ENCODE measurements at places on chromosomes 6 and 20.

DNA sequence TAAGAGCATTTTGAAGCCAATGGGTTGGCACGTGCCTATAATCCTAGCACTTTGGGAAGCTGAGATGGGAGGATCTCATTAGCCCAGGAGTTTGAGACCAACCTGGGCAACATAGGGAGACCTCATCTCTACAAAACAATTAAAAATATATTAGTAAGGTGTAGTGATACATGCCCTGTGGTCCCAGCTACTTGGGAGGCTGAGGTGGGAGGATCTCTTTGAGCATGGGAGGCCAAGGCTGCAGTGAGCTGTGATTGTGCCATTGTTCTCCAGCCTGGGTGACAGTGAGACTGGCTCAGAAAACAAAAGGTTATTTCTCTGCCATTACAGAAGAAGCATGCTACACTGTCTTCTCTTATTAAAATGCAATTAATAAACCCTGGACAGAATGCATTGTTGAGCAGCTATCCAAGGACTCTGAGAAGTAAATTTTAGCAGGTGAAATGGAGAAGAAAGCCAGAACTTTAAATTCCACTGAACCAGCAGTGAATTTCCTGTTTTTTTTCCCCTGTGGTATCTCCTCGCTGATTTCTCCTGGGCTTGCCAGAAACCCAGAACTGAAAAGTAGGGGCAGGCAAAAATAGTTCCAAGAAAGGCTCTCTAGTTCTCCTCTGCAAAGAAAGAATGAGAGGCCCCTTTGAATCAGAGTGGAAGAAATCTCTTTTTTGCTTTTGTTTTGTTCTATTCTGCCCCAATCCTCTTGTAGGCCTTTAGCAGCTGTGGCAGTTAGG, 8.4 kb downstream of the AMD1 start:
- no peak for DNase-seq

GRCh38 chr20:14726591-14726990, 389.2 kb upstream of the FLRT3 start:
- DNase-seq: no peak

GRCh38 chr6:115643762-115644161, 416.9 kb downstream of the FRK start:
- no peak for DNase-seq

DNA sequence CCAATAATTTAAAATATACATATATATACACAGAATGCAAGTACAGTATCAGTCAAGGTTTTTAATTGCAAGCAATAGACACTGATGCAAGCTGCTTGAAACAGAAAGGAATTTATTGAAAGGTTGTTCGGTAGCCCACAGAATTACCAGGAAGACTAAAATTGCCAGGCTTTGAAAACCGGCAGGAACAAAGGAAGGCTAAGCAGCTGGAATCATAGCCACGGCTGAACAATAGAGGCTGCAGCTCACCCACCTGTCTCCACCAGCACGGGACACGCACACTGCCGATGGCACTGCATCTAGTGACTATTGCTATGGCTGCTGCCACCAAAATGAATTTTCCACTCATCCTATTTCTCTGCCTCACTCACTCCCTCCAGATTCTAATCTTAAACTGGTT, 22.0 kb upstream of the L3MBTL3 start:
- no peak for DNase-seq

DNA sequence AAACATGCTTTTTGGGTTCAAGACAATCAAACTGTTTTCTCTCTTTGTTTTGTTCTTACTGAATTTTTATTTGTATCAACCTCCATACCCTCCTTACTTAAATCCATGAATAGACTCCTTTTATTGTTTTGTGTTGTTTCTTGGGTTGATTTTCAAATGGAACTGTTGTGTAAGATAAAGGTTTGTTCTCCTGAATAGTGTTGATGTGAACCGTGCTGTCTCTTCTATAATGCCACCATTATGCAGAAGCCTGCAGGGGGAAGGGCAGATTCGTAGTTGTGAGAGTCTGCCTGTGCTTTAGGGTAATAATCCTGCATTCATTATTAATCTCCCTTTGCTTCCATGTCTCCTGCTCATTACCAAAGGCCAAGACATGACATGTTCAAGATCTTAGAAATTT, 105.9 kb downstream of the CDKAL1 start:
- no peak for DNase-seq
